ENCODE measurements at places on chromosomes 1 and 21.

GRCh38 chr1:160080381-160081100, 797 bp upstream of the KCNJ9 start:
- peaks cover 13% of the 10 kb centered on the region for H3K4me1 ChIP-seq
- no peak overlapping the region for H3K27ac ChIP-seq
- peaks cover 3% of the 10 kb centered on the region for H3K36me3 ChIP-seq
- peaks cover 92% of the 10 kb centered on the region for H3K27me3 ChIP-seq
- no peak overlapping the region for H3K4me3 ChIP-seq

GRCh38 chr1:87150143-87150542, 178.5 kb upstream of the LMO4 start:
- H3K4me1 ChIP-seq, result peaks cover 46% of the 10 kb centered on the region

DNA sequence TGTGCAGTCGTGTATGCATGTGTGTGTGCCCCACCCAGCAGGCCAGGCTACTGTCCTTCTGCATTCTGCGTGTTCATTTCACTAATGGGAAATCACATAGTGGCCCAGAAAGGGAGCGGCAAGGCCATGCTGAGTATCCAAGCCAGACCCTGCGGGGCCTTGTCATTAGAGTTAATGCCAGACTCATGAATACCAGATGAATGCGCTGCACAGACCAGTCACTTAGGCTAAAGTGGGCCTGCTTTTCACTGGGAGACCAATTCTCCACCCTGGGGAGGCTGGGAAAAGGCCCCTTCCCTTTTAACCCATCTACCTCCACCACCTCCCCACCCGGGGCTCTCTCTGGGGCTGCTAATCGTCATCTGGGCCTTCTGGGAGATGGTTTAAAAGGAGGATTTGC, 17.0 kb upstream of the GRIK3 start:
- peaks cover 2% of the 10 kb centered on the region for H3K27me3 ChIP-seq
- H3K27ac ChIP-seq, result no peak overlapping the region
- H3K4me3 ChIP-seq, result no peak overlapping the region
- no peaks in the 10 kb centered on the region for H3K36me3 ChIP-seq

DNA sequence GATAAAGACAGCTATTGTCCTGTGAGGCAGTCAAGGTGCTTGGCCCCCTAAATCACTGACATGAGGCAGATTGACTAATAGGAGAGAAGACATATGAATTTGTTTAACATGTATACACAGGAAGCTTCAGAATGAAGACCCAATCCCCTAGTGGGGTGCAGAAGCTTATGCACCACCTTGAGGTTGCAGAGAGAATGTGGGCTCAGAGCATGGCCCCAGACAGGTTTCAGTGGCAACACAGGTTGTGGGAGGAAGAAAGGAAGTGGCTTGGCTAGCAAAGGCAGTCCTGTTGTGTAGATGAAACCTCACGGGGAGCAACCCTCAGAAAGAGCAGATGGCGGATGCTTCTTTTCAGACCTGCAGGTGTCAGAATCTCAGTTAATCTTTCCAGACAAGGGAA, 37.0 kb upstream of the PARP1 start:
- no peak for DNase-seq
- H3K4me1 ChIP-seq, result no peaks in the 10 kb centered on the region
- no peak overlapping the region for H3K4me3 ChIP-seq
- peaks cover 2% of the 10 kb centered on the region for H3K27me3 ChIP-seq
- H3K27ac ChIP-seq, result no peak overlapping the region

GRCh38 chr1:30777060-30777903, 19.7 kb upstream of the LAPTM5 start:
- no peaks in the 10 kb centered on the region for H3K36me3 ChIP-seq
- no peaks in the 10 kb centered on the region for H3K27me3 ChIP-seq
- DNase-seq, result no peak

DNA sequence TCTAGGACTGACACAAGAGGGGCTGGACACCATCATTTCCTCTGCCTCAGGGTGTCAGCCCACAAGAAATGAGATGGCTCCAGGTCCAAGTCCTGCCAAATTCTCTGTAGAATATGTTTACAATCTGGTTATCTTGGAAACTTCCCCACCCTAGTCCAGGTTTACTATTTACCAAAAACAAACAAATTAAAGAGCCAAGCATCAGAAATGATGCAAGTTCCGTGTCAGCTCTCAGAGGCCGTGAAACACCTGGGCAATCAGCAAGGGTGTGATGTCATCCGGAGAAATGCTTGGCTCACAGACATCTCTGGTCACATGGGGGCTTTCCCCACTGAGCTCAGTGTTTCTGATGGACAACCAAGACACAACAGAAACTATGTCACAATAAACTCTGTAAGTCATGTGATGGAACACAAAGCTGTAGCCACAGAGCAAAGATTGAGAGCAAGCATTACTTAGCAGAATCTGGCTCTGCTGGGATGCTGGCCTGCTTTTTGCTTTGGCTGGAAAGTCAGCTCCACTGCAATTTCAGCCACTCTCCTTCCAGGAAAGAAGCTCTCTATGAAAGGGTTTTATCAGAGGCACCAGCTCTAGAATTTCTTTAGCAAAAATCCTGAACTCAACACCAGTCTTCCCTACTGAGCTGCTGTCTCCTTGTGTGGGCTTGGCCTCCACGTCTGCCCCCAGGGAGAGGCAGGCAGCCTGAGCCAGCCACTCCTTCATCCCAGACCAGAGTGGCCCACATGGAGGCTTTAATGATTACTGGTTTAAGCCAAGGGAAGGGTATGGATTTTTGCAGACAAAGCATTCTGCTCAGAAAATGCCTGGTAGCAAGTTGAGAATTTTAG, 55.9 kb downstream of the NENF start:
- no peak for DNase-seq
- H3K4me1 ChIP-seq, result peaks cover 30% of the 10 kb centered on the region
- H3K27ac ChIP-seq, result no peak overlapping the region
- H3K36me3 ChIP-seq, result no peaks in the 10 kb centered on the region

DNA sequence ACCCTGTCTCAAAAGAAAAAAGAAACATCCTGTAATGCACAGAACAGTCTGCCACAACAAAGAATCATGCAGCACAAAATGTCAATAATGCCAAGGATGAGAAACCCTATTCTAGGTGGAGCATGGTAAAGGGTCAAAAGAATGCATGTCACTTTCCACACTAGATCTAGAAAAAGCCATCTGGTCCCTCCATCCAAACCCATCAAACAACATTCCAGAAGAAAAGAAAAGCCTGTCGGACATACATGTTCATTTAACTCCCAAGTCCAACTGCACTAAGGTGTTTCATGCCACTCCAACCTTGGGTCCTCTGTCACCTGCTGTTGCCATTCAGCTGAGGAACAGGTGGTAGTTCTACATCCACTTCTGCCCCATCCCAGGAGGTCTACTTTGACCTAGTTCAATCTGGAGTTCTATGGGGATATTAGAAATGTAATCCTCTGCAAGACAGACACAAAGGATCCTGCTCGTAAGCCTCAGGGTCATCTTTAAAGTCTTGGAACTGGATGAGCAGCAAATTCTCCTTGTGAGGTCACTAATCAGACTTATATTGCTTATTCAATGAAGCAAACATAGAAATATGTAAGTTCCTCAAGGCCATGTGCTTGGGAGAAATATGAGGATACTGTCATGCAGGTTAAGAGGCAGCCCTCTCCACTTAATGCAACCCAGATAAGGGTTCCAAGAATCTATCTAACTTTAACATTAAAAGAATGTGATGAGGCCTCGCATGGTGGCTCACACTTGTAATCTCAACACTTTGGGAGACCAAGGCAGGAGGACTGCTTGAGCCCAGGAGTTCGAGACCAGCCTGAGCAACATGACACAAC, 3.7 kb downstream of the DEDD start:
- peaks cover 14% of the 10 kb centered on the region for H3K36me3 ChIP-seq
- H3K27me3 ChIP-seq, result no peaks in the 10 kb centered on the region
- H3K4me3 ChIP-seq, result peak overlapping the region; percentile 49
- DNase-seq, result no peak
- peaks cover 27% of the 10 kb centered on the region for H3K4me1 ChIP-seq

DNA sequence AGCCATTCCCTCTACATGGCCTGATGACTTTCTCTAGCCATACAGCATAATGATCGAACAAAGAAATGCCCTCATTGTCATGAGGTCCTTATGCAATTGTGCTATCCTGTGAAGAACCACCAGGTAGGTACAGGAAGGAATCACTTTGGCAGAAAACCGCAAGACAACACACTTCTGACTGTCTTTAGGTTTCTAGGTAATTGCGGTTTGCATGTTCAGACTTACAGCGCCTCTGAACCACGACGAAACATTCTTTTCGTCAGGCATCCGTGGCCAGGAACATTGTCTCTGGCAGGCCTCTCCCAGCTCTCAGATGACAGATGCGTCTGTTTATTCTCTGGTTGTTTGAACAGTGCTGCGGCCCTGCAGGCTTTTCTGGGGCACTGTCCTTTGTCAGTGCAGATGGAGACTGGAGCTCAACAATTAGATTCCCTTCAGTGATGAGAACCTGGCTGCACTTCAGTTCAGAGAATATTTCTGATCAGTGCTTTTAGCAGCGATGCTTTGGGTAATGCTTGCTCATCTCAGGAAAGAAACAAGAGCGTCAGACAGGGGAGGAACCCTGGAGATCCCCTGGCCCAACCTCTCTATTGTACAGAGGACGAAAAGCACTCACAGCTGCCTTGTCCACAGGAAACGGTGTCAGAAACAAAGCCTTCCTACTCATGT, 63.4 kb downstream of the B3GALT5 start:
- no peaks in the 10 kb centered on the region for H3K27me3 ChIP-seq
- DNase-seq, result no peak
- no peaks in the 10 kb centered on the region for H3K36me3 ChIP-seq

- no peaks in the 10 kb centered on the region for H3K27me3 ChIP-seq
- H3K36me3 ChIP-seq, result peaks cover 15% of the 10 kb centered on the region
- H3K27ac ChIP-seq, result no peak overlapping the region
- H3K4me3 ChIP-seq, result no peak overlapping the region
- H3K4me1 ChIP-seq, result peaks cover 11% of the 10 kb centered on the region
Measured at GRCh38 chr1:100955322-100955721, 59.4 kb downstream of the SLC30A7 start.

DNA sequence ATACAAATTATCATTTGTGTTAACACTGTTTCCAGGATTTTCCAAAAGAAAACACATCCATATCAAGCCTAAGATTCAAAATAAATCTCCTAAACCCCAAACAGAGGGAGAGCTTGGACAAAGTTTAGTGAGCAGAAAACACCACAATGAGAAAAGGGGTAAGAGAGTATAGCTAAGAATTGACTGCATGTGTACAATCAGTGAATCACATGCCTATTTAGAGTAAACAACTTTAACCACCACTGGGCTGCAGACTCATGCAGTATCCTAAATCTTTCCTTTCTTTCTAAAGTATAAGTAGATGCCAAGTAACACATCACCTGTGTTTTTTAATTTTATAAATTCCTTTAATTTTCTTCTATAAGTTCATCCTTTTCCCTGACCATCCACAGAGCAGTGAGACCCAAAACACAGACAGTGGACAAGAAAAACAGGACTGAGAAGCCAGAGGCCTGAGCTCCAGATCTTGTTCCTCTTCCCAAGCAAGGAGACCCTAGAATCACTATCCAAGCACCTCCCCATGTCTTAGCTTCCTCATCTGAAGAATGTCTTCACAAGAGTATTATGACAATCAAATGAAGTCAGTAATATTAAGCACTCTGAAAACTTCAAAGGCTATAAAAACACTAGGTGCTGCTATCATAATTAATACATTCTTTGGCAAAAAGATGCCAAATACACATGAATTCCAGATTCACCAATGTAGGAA, 93.1 kb downstream of the VAV3 start:
- no peaks in the 10 kb centered on the region for H3K27me3 ChIP-seq
- H3K4me1 ChIP-seq, result peaks cover 6% of the 10 kb centered on the region
- H3K4me3 ChIP-seq, result no peak overlapping the region
- H3K36me3 ChIP-seq, result peaks cover 3% of the 10 kb centered on the region
- DNase-seq, result no peak

DNA sequence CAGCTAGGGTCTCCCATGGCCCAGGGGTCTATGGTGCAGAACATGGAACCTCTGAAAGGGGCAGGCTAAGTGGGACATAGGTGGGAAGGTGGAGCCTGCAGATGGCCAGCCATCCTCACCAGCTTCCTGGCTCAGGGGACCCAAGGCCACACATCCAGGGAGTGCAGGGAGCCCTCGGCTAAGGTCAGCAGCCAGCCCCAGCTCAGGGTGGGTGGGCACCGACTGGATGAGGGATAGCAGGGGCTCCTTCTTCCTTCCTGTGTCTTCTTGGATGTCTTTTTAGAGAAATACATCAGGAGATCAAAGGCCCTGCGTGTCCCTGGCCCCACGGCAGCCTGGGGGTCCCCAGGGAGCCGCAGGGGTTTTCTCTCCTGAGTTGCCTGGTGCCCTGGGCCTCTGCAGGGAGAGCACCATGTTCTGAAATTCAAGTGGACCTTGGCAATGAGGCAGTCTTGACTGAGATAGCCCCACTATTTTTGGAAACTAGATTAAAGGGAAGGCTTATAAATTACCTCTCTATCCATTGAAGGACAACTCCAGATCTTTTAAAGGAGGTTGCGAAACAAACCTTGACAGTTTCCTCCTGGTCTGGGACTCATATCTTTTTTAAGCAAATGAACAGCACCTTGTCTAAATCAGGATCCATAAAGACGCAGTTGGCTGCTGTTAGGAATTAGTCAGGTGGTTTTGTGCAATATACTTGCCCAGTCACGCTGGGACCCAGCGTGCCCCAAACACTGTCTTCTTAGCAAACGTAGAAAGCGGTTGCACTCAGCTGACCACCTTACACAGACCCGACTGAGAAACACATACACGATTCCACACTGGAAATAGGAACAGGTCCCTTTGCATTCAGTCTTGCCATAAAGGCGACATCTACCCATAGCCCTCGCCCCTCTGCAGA, 242.3 kb downstream of the TOMM20 start:
- DNase-seq, result no peak
- H3K27ac ChIP-seq, result peak overlapping the region; percentile 65
- H3K36me3 ChIP-seq, result no peaks in the 10 kb centered on the region
- peaks cover 4% of the 10 kb centered on the region for H3K4me1 ChIP-seq
- no peak overlapping the region for H3K4me3 ChIP-seq

DNA sequence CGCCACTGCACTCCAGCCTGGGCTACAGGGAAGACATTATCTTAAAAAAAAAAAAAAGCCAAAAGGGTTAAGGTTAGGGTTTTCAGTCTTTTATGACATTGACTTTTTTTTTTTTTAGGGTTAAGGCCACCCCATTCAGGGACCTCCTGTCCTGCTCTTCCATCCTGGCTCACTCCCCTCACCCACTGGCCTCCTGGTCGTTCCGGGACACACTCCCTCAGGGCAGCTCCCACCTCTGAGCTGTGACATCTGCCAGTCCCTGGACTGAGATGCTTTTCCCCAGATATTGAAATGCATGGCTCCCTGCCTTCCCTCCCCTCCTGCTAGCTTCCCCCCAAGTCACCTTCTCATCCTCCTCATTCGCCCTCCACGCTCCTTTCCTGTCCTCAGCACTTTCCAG, 9.6 kb downstream of the PLEKHG5 start:
- no peaks in the 10 kb centered on the region for H3K36me3 ChIP-seq
- H3K27ac ChIP-seq, result no peak overlapping the region
- H3K4me1 ChIP-seq, result peaks cover 25% of the 10 kb centered on the region
- no peaks in the 10 kb centered on the region for H3K27me3 ChIP-seq

DNA sequence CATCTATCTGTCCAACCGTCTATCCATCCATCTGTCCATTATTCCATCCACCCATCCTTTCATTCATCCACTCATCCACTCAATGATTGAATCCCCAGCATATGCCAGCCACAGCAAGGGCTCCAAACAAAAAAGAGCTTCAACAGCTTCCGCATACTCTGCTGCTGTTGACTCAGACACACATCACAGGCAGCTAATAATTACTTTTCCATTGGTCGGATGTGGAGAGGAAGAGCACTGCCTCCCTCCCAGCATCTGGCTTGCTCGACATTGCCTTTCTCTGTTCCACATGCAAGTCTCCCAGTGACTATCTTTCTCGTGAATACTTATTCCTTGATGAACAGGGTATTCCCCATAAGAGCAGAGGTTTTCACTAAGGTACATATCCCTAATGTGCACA, 176.5 kb downstream of the HIVEP3 start:
- no peak overlapping the region for H3K27ac ChIP-seq
- H3K4me3 ChIP-seq, result no peak overlapping the region
- no peaks in the 10 kb centered on the region for H3K36me3 ChIP-seq
- H3K27me3 ChIP-seq, result no peaks in the 10 kb centered on the region

Data from neural crest cell (in vitro differentiated cells).